D721Med (cell line): ENCODE measurements at places on chromosomes 4 and X.

- DNase-seq, result no peak
Observed at GRCh38 chrX:104172788-104173187, 6.5 kb downstream of the FAM199X start.

GRCh38 chr4:125315576-125316400 is 1.0 kb downstream of the FAT4 start:
- DNase-seq, result no peak

GRCh38 chr4:181684310-181684709 is 558.9 kb upstream of the TENM3 start:
- DNase-seq, result no peak

DNA sequence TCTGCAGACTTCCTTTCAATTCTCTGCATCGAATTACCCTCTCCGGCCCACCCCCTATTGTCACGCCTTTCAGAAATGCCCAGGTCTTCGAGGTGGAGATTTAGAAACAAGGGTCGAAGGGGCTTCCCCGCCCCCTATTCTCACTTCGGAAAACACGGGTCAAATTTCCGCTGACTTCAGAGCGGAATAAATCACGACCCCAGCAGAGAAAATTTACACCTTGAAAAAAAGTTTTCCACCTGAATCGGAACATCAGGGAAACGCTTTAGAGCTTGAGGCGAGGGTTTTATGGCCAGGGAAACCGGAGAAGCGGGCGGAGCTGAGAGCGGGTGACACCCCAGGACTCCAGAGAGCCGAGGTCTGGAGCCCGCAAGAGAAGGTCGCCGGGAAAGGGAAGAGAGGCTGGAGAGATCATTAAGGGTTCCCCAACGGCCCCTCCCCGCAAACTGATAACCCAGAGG is 1.6 kb downstream of the SHISA3 start:
- no peak for DNase-seq

GRCh38 chr4:73856518-73856917 is 3.4 kb downstream of the PF4V1 start:
- DNase-seq, result no peak

- no peak for DNase-seq
Observed at GRCh38 chr4:138945401-138945800, 70.2 kb upstream of the NOCT start.

- no peak for DNase-seq
Observed at GRCh38 chr4:156778606-156779005, 193.0 kb downstream of the PDGFC start.

DNA sequence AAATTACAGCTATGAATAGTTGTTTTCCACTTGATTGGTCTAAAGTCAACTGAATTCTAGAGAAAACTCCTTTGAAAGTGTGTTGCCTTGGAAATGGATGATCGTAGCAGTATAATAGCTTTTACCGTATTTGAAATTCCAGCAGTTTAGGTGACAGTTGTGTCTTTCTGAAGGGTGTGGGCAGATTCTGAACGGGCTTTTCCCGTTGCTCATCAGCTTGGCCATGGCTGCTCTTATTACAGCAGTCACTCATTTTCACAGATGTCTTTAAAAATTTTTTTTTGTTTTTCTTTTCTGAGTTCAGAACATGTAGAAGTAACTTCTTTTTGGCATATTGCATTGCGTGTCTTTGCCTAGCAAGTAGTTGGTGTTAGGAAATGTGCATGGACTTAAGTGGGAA is 69.6 kb upstream of the SLC4A4 start:
- DNase-seq, result no peak

DNA sequence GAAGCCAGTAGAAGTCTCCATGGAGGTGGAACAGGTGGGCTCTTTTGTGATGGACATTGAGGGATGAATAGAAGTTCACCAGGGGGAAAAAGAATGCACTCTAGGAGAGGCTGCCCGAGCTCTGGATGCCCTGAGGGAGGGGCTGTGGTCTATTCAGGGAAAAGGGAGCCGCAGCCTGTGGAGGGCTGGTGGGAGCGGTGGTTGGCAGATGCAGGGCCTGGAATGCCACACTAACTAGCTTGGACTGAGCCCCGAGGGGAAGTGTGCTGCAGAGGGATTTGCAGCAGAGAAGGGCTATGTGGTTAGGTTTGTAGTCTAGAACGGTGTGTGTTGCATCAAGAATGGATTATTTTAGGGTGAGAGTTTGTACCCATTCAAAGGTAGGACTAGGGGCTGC is 29.5 kb upstream of the PSAPL1 start:
- no peak for DNase-seq
